ENCODE measurements at places on chromosomes 3 and 15.

DNA sequence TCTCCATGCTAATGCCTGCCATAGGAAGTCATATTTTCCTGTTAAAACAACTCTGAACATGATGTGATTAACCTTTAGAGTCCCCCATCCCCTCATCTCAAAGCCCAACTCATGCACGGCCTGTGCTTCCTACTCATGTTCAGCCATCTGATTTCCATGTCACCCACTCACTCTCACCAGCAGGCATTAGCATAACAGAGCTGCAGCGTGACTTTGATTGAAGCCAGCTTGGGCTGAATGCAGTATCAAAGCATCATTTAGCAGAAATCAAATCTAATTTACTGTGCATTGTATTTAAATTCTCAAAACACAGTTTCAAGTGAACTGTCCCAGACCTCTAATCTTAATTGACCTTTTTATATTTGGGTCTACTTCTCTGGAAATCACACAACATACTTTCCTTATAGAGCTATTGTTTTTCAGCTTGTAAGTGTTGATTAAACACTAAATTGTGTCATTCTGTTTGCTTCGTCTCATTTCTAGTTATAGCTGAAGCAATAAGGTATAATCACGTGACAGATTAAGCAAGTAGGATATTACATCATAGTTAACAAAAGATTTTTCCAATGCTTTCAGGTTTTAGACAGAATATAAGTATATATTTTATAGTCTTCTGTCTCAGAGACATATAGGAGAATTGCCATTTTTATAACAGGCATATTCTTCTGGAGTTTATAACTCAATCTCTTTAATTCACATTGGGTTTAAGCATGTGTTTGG is 501.5 kb downstream of the ROBO2 start:
- H3K27me3 ChIP-seq = no peaks in the 10 kb centered on the region
- no peak overlapping the region for H3K4me3 ChIP-seq
- H3K36me3 ChIP-seq = no peaks in the 10 kb centered on the region
- no peak for DNase-seq
- no peaks in the 10 kb centered on the region for H3K4me1 ChIP-seq
- no peak overlapping the region for H3K27ac ChIP-seq

GRCh38 chr3:45212095-45212468 is 14.0 kb downstream of the TMEM158 start:
- H3K27ac ChIP-seq = no peak overlapping the region
- peaks cover 31% of the 10 kb centered on the region for H3K4me1 ChIP-seq
- peaks cover 25% of the 10 kb centered on the region for H3K27me3 ChIP-seq
- DNase-seq = no peak
- no peak overlapping the region for H3K4me3 ChIP-seq
- no peaks in the 10 kb centered on the region for H3K36me3 ChIP-seq

GRCh38 chr3:10188804-10189556 is 24.3 kb downstream of the IRAK2 start:
- no peak for DNase-seq
- H3K4me1 ChIP-seq = peaks cover 76% of the 10 kb centered on the region
- peaks cover 6% of the 10 kb centered on the region for H3K36me3 ChIP-seq
- no peak overlapping the region for H3K4me3 ChIP-seq

- peak; percentile 98 for DNase-seq
- peak within 1 kb of the TSS; percentile 97 for H3K27ac ChIP-seq
- H3K36me3 ChIP-seq = peaks cover 5% of the 10 kb centered on the region
- H3K27me3 ChIP-seq = no peaks in the 10 kb centered on the region
- H3K4me1 ChIP-seq = peaks cover 35% of the 10 kb centered on the region
Measured at GRCh38 chr15:77419836-77420609, at the start of gene PEAK1. PEAK1 (minus strand) TSS chr15:77420104; CDS start chr15:77181926, 238,178 bp downstream.

- DNase-seq = no peak
- no peak overlapping the region for H3K27ac ChIP-seq
- H3K4me3 ChIP-seq = no peak overlapping the region
Measured at GRCh38 chr15:69049976-69050375, 35.5 kb downstream of the NOX5 start.

DNA sequence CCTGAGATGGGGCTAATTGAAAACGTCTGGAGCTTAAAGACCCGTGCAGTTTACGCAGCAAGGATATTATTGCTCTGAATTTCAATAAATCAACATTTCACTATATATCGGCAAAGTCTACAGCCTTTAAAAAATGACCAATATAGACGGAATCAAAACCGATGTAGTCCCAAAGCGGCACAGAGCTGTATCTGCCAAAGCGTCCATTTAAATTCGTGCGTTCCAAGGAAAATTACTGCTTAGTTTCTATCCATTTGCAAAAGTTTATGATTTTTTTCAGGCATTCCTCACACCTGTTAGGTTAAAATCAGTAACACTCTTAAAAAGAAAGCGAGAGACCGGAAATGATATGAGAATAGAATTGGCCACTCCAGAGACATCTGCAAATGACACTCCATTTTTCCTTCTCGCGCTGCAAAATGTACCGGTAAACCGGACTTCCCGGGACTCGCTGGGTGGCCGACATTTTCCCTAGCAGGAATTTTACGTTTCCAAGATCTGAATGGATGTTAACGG is 777 bp upstream of the EIF4A2 start:
- H3K36me3 ChIP-seq = peaks cover 45% of the 10 kb centered on the region
- H3K27me3 ChIP-seq = no peaks in the 10 kb centered on the region

GRCh38 chr15:87343966-87344365 is 912.6 kb downstream of the NTRK3 start:
- no peaks in the 10 kb centered on the region for H3K27me3 ChIP-seq
- no peak overlapping the region for H3K4me3 ChIP-seq
- H3K36me3 ChIP-seq = no peaks in the 10 kb centered on the region
- no peaks in the 10 kb centered on the region for H3K4me1 ChIP-seq
- DNase-seq = no peak

- H3K36me3 ChIP-seq = no peaks in the 10 kb centered on the region
- H3K4me3 ChIP-seq = no peak overlapping the region
Measured at GRCh38 chr3:158991146-158991705, 189.4 kb downstream of the MFSD1 start.

DNA sequence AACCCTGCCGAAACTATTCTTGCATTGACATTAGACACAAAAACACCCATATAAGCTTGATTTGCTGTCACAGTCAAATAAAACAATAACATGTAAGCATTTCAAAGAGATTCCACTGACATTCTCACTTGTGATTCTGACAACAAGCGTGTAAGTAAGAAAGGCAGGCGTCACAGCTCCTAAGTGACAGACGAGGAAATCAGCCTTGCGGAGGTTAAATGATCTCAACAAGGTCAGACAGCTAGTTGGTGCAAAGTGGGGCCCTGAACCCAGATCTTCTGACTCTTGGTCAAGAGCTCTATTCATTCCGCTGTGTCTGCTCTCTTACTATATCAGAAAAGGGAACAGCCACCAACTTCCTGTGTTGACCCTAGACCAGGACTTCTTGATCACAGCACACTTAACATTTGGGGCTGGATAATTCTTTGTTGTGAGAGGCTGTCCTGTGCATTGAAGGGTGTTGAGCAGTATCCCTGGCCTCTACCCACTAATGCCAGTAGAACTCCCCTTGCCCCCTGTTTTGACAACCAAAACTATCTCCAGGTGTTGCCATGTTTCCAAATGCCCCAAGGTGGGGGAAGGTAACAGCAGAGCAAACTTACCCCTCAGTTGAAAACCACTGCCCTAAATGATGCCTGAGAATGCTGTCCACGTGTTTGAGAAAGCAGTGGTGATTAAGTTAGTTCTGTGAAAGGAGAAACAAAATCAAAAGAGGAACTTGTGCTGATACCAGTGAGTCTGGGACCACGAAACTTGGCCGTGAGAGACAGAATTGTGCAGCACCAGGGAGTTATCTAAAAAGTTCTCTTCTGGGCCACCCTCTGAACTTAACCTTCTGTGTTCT is 86.1 kb downstream of the LIPC start:
- peak overlapping the region; percentile 84 for H3K27ac ChIP-seq
- DNase-seq = no peak
- peak overlapping the region; percentile 18 for H3K4me3 ChIP-seq

GRCh38 chr15:98143116-98143515 is 182.6 kb downstream of the ARRDC4 start:
- H3K4me1 ChIP-seq = peaks cover 8% of the 10 kb centered on the region
- no peak for DNase-seq
- peaks cover 10% of the 10 kb centered on the region for H3K27me3 ChIP-seq
- H3K36me3 ChIP-seq = no peaks in the 10 kb centered on the region

DNA sequence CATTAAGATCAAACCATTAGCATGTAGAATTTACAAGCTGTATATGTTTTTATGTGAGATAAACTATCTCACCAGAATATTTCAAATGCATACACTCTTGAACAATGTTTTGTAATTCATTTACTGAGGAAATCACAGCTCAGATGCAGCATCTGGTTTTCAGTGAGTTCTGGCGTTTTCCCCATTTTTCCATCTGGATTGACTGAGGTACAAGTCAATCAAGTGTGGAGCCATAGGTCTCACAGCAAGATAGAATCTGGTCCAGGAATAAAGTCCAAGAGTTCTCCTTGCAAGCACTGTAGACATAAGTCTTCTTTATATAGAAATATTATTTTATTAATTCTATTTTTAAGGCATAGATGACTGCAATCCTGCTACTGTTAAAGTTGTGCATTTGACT is 219.3 kb downstream of the ZBBX start:
- no peaks in the 10 kb centered on the region for H3K4me1 ChIP-seq

- H3K27ac ChIP-seq = no peak overlapping the region
- H3K4me3 ChIP-seq = no peak overlapping the region
- DNase-seq = no peak
- H3K27me3 ChIP-seq = no peaks in the 10 kb centered on the region
- peaks cover 33% of the 10 kb centered on the region for H3K4me1 ChIP-seq
Measured at GRCh38 chr15:88900309-88900981, 5.1 kb upstream of the HAPLN3 start.

GRCh38 chr15:31279221-31280045 is 47.2 kb upstream of the KLF13 start:
- H3K4me1 ChIP-seq = peaks cover 6% of the 10 kb centered on the region
- H3K36me3 ChIP-seq = no peaks in the 10 kb centered on the region
- H3K27me3 ChIP-seq = peaks cover 7% of the 10 kb centered on the region
- peak; percentile 6 for DNase-seq
- no peak overlapping the region for H3K27ac ChIP-seq

- H3K27ac ChIP-seq = no peak overlapping the region
Measured at GRCh38 chr15:22888120-22888859, 49.8 kb downstream of the NIPA2 start.

DNA sequence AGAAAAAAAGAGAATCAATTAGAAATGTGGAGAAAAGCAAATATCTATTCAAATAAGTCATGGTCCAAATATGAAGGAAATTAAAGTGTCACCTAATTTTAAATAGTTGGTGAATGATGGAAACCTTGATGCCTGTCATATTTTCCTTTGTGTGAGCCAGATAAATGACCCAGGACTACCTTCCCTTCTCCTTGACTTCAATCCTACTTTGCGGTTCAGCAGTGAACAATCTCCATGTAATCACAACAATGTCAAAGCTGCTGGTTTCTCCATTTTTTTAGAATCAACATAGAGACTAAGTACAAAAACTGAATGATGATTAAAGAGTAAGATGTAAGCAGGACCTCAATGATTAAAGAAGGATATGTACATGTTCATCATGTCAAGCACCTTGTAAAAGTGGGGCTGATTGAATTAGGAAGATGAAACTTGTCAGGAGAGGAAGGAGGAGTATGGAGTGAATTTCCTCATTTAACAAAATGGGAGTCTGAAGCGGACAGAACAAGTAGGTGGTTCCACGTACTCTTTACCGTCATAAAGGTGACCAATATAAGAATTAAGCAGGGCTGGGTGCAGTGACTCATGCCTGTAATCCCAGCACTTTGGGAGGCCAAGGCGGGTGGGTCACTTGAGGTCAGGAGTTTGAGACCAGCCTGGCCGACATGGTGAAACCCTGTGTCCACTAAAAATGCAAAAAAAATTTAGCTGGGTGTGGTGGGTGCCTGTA is 43.1 kb downstream of the TRPM1 start:
- H3K4me3 ChIP-seq = no peak overlapping the region
- no peak for DNase-seq
- H3K27ac ChIP-seq = no peak overlapping the region
- peaks cover 23% of the 10 kb centered on the region for H3K27me3 ChIP-seq

- H3K36me3 ChIP-seq = no peaks in the 10 kb centered on the region
- H3K4me3 ChIP-seq = no peak overlapping the region
- no peak for DNase-seq
- no peak overlapping the region for H3K27ac ChIP-seq
- no peaks in the 10 kb centered on the region for H3K4me1 ChIP-seq
Measured at GRCh38 chr3:126937533-126937932, 45.4 kb upstream of the PLXNA1 start.

- no peak overlapping the region for H3K27ac ChIP-seq
- peaks cover 33% of the 10 kb centered on the region for H3K27me3 ChIP-seq
- no peaks in the 10 kb centered on the region for H3K4me1 ChIP-seq
- no peaks in the 10 kb centered on the region for H3K36me3 ChIP-seq
Measured at GRCh38 chr15:98505611-98506031, 142.7 kb upstream of the IGF1R start.

DNA sequence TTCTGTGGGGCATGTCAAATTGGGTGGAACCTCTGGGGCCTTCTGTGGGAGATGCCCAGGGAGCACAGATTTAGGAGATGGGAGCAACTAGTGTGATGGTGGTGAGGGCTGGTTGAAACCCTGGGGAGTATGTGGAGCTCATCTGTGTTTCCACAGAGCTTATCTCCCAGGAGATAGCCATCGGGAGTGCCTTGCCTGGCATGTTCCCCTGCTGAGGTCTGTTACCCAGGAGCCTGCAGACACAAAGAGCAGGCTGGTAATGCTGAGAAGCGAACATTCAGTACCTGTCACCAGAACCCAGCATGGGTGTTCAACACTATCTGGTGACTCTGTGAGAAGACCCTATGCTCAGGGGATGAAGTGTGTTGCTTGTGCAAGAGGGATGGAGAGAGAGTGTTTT is 85.0 kb downstream of the CLSTN2 start:
- H3K27me3 ChIP-seq = no peaks in the 10 kb centered on the region
- no peaks in the 10 kb centered on the region for H3K4me1 ChIP-seq
- H3K4me3 ChIP-seq = no peak overlapping the region
- no peaks in the 10 kb centered on the region for H3K36me3 ChIP-seq
- no peak for DNase-seq
- H3K27ac ChIP-seq = no peak overlapping the region

DNA sequence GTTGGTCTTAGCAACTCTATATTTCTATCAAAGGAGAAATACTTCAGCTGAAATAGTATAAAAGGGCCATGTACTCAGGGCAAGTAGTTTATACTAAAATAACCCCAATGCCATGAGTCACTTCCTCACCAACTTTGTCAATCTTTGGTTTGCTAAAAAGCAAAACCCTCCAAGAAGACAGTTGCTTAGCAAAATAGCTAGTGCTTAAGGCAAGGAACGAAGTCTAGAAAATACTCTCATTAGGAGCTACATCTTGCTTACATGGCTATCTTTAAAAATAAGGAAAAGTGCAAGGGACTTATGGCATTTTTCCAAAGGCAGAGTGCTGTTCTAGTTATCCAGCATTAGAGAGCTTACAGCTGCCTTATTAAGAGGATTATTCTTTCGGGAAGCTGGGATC is 28.4 kb downstream of the P3H2 start:
- no peak overlapping the region for H3K27ac ChIP-seq
- DNase-seq = no peak
- H3K27me3 ChIP-seq = peaks cover 14% of the 10 kb centered on the region
- H3K4me1 ChIP-seq = peaks cover 3% of the 10 kb centered on the region
- no peaks in the 10 kb centered on the region for H3K36me3 ChIP-seq
- H3K4me3 ChIP-seq = no peak overlapping the region

Data from activated T-helper 2 cell treated with anti-CD3 and anti-CD28 coated beads, Interferon-gamma antibody, Interleukin-2, Interleukin-4, amounts not matched to agents 10 μg/mL and 5 μg/mL and 100 μg/mL, durations not matched to agents 14 hours and 24 hours and 36 hours (primary cell).